Muscle of leg (tissue), 16 donors: ENCODE measurements at places on chromosomes 4 and X. TPM values are rescaled to one million over a fixed set of nuclear protein-coding genes. Genes with fewer than 3 reads are reported as not detected.

The LRIT3 gene
- 0.76 TPM for polyA plus RNA-seq

DNA sequence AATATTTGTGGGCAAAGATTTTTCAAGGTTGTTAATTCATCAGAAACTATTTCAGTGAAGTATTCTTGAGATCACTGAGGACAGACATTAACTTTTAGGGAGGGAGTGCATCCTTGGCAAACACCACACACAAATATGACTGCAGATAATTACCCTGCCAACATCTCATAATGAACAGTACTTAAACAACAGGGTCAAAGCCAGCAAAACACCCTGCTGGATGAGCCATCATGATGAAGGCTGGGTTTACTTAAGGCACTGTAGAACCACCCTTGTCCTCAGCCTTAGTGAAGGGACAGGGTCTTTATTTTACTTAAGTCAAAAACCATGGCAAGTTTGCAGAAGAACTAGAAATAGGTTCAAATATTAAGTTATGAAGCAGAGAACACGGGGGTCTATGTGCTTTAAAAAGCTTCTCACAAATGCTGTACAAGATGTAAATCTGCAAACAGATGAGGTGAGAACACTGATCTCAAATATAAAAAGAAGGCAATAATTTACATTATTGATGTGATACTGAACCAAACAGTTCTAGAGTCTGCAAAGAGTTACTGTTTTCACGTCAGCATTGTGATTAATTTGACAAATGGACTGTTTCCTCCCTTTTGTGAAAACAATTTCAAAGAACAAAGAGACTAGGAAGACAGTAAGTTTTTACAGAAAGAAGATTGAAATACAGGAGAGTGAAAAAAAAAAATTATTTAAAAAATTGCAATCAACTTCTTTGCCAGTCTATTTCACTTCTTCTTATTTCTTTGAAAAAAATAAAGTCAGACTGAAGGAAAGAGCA, 28.2 kb downstream of the TAPT1 start:
- no peak for DNase-seq

- DNase-seq, result peak; percentile 46
Observed at GRCh38 chrX:136766785-136767103, 14.0 kb downstream of the ARHGEF6 start.

- no peak for DNase-seq
Observed at GRCh38 chr4:186932196-186932595, 208.5 kb upstream of the FAT1 start.

DNA sequence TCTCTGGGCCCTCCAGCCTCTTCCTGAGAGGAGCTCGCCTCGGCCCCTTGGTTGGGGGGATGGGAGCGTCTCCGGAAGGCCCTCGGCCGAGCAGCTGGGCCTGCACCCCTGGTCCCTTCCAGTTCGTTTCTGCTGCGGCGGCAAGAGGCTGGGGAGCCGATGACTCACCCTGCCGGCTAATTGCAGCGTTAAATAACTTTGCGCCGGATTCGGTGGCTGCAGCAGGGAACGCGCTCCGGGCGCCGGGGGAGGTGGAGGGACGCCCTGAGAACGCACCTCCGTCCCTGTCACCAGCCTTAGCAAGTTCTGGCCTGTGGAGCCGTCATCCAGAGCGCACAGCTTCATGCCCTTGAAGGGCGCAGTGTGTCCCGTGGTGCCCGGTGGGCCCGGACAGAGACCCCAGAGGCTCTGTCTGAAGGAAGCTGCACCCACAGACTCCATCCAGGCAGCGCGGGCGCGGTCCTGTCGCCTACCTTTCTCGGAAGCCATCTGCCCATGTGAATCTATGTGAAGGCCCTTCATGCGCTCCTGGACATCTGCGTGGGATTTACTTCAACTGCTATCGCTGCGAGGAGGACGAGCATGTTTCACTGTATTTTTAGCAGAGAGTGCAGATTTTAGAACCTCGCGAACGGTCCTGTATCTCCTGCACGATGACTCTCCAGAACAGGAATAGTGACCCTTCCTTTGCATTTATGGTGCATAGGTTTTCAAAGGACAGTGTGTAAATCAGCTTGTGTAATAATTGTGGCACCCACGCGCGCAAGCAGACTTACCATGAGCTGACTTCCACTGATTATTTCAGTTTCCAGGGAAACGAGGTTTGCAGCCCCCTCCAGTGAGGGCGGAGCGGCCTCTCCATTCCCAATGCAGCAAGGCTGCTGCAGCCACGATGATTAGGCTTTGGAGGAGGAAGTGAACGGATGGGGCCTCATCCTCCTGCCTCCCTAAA, 1.7 kb upstream of the TMEM271 start:
- no peak for DNase-seq

DNA sequence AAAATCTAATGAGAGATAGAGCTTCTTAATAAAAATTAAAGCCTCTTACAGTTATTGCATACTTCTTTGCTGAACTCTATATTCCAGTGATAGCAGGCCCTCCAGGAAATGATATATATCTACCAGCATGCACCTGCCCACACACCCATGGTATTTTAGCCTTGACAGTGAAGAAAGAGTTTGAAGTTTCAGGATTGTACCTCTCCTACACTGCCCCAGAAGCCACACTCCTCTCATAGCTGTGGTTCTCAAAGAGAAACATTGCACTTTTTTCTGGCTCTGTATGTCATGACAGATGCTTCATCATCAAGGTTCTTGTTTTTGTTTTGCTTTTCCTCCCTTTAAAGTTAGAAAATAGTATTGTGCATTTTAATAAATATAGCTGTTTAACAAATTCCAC, 34.0 kb downstream of the INPP4B start:
- DNase-seq, result no peak

GRCh38 chrX:19660604-19661255, 145.4 kb upstream of the MAP3K15 start:
- DNase-seq, result no peak

GRCh38 chrX:6223516-6223915, 5.2 kb downstream of the NLGN4X start:
- no peak for DNase-seq

The C4orf36 gene
- 0.32 TPM for polyA plus RNA-seq
